Muscle of back (tissue), 13 donors: ENCODE measurements at places on chromosomes 3 and 15. TPM values are rescaled to one million over a fixed set of nuclear protein-coding genes. Genes with fewer than 3 reads are reported as not detected.
A peak's percentile ranks its signal among the peaks of the same experiment; 100 is the strongest.

GRCh38 chr3:135263331-135263730 lies 468.3 kb downstream of the EPHB1 start:
- DNase-seq: no peak

GRCh38 chr3:114338651-114339357 lies 45.0 kb downstream of the TIGIT start:
- DNase-seq: no peak

DNA sequence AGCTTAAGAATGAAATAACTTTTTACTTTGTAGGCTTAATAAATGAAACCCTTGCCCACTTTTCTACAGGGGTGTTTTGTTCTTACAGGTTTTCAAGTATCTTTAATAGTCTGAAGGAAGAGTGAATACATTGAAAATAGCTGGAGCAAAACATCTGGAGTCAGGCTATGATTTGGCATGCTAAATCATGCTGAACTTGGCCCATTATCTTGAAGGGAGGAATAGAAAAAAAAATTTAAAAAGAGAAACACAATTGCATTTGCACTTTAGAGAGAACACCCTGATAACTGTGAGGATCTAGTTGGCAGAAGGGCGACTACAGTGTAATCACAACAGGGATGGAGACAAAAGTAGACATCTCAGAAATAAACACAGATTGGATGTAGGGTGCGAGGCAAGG lies 1.8 kb upstream of the IQGAP1 start:
- DNase-seq: no peak

GRCh38 chr3:117751651-117752050 lies 1042.1 kb downstream of the TUSC7 start:
- DNase-seq: no peak

- no peak for DNase-seq
Measured at GRCh38 chr15:70629735-70630273, 133.6 kb downstream of the UACA start.

DNA sequence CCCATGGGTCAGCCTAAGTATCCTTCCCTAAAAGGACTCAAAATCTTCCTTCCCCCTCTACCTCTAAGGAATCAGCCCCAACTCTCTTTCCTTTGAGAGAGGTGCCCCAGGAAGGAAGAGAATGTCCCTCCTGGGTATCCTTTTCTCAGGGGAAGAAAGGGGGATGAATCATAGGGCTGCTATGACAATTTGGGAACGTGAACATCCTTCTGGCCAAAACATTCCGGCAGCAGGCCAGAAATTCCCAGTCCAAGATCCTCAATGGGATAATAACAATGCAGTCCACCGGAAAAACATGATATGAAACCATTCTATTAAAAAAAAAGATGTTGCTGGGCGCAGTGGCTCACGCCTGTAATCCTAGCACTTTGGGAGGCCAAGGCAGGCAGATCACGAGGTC lies 50.8 kb upstream of the CACNA2D3 start:
- DNase-seq: peak; percentile 16

- no peak for DNase-seq
Measured at GRCh38 chr15:99177679-99178078, 71.7 kb downstream of the TTC23 start.

GRCh38 chr3:8739757-8740504 lies 6.3 kb downstream of the CAV3 start:
- no peak for DNase-seq

DNA sequence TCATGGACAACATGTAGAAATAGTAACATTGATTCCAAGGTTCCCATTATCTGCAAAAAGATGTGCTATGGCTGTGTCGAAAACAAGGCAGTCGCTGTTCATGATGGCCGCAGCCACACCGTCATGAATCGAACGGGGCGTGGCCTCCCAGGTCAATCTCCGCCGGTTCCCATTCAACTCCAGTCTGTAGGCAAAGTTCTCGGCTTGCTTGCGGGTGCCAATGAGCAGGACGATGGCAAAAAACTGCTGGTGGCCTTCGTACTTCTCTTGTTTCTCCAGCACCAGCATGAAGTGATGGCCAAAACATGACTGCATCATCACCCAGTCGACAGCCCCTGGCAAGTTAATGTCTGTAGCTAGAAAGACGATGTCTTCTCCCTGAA lies 20.8 kb downstream of the SIAH2 start:
- DNase-seq: no peak

DNA sequence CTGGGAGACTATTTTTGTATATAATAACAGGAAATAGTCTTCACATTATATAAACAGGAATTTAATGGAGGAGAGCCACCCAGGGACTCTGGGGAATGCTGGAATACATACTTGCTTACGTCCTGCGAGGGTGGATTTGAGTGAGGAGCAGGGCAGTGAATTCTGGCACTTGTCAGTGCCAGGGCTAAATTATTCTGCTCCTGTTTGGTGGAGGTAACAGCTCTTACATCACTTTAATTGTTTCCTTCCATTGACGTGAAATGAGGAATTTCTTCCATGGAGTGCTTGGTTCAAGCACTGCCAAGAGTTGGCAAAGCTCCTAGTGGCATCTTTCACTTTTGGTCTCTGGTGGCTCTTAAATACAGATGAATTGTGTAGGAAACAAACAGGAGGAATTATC lies 94.1 kb upstream of the GOLGA8J start:
- no peak for DNase-seq

- peak; percentile 26 for DNase-seq
Measured at GRCh38 chr3:182212479-182213076, 500.9 kb downstream of the SOX2 start.

DNA sequence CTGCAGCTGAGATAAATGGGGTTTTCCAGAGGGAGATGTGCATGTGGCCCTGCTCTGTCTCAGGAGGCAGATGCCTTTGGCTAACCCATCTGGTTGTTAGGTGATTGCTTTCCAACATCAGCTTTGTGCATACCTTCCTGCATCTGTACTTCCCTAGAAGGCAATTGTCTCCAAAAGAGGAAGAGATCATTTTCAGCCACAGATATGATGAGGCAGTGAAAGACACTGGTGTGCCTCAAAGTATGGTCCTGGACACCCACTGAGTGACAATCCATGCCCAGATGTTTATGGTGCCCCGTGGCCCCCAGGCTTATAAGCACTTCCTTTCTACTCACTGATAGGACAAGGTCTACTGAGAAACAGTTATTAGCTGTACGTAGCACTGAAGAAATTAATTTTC lies 117.5 kb upstream of the NR2F2 start:
- DNase-seq: no peak

- no peak for DNase-seq
Measured at GRCh38 chr3:61686228-61686648, 124.9 kb downstream of the PTPRG start.

- peak; percentile 79 for DNase-seq
Measured at GRCh38 chr3:52086976-52087663, 30.7 kb upstream of the DUSP7 start.

- DNase-seq: no peak
Measured at GRCh38 chr15:57646087-57646486, 54.4 kb downstream of the MYZAP start.

- no peak for DNase-seq
Measured at GRCh38 chr3:58404396-58404795, 29.2 kb downstream of the PDHB start.

- no peak for DNase-seq
Measured at GRCh38 chr3:153311541-153311940, 149.5 kb downstream of the RAP2B start.

GRCh38 chr3:113270068-113270467 lies 58.7 kb downstream of the BOC start:
- DNase-seq: peak; percentile 78

PRSS50 gene
- 0.28 TPM for polyA plus RNA-seq

ATP13A4 gene
- polyA plus RNA-seq: 3.5 TPM

ZIC1 gene
- polyA plus RNA-seq: 41.0 TPM

SLC12A1 gene
- 0.10 TPM for polyA plus RNA-seq

GOLGA8T gene
- polyA plus RNA-seq: not detected

CFAP91 gene
- 0.27 TPM for polyA plus RNA-seq

LTK gene
- polyA plus RNA-seq: 10.0 TPM

LRRN1 gene
- polyA plus RNA-seq: 86.6 TPM

SCG5 gene
- 15.2 TPM for polyA plus RNA-seq
